Astrocyte of the hippocampus (primary cell): ENCODE measurements at places on chromosomes 12 and 14.

GRCh38 chr14:99820702-99821331, 27.6 kb downstream of the EML1 start:
- DNase-seq, result no peak

DNA sequence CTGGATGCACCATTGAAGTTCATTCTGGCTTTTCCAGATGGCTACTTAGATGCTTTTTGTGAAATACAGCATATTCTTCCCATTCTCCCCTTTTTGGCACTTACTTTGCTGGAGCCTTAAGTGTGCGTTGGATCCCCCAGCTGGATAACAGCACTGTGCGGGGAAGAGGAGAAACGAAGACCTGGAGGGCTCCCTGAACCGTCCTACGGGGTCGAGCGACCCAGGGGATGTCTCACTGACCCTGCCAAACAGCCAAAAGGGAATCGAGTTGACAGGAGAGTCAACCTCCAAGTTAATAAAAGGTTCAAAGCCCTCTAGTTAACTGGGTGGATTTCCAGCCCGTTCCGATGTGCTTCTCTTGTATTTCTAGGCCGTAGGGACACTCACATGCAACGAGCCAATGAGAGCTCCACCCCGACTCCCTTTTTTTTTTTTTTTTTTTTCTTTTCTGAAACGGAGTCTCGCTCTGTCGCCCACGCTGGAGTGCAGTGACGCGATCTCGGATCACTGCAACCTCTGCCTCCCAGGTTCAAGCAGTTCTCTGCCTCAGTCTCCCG, 1.0 kb upstream of the CAMKK2 start:
- DNase-seq, result peak; percentile 36

DNA sequence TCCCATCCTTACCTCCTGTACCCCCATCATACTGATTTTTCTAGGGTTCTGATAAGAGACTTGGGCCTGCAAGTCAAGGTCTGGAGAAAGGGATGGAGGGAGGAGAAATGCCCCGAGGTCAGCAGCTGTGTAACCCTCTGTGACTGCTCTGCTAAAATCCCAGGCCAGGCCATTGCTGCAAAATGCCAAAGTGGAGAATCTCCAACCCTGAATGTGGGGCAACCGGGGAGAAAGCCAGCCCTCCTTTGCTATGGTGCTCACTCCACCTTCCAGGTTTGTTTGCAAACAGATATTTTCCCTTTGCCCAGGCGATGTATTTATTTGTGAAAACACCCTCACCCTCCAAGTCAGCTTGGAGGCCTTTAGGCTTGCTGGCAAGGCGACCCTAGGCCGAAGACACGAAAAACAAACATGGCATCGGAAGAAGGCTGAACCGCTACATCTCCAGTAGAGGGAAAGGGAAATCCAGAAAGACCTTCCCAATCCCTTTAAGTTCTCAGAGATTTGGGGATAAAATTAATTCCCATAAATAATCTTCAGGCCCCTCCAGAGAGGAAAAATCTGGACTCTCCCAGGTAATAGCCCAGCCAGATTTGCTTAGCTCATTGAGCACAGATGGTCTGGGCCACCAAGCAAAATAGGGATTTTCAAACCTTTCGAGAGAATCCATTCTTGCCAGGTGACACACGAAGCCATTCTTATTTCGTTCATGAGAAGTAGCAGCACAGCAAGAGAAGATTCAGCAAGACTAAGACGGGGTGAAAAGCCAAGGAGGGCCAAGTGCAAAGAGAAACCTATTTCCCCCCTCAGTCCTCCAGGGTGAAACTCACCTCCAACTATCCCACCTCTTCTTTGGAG, 1.3 kb upstream of the TBX5 start:
- DNase-seq, result no peak

DNA sequence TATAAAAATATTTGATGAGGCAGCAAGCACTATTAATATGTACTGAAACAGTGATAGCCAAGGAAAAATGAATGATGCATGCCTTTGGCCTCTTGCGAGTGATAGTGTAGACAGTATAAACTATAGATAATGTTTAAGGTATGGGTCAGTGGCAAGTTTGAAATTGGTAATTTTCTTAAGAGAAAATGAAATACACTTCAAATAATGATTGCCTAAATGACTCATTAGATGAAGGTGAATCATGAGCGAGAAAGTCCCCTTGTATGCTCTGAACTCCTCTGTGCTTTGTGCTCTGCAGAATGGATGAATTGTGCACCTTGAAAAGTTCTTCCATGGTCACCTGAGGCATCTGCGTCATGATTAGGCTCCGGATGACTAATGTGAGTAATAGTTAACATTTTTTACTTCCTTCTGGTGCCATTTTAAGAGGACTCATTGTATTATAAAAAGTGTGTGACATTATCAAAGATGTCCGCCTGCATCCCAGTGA, 84.9 kb upstream of the RTL1 start:
- DNase-seq, result no peak

- DNase-seq, result no peak
These were observed 12.8 kb upstream of the BEGAIN start for GRCh38 chr14:100599981-100600380.

DNA sequence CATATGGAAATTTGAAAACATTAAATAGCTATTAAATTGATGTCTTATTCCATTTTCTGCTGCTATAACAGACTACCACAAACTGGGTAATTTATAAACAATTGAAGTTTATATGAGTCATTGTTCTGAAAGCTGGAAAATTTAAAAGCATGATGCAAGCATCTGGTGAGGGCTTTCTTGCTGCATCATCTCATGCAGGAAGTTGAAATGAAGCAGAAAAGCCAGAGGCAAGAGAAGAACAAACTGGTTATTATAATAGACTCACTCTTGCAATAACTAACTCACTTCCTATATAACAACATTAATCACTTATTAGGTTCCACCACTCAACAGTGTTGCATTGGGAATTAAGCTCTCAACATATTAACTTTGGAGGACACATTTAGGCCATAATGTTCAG, 1277.4 kb downstream of the LRFN5 start:
- peak; percentile 42 for DNase-seq

DNA sequence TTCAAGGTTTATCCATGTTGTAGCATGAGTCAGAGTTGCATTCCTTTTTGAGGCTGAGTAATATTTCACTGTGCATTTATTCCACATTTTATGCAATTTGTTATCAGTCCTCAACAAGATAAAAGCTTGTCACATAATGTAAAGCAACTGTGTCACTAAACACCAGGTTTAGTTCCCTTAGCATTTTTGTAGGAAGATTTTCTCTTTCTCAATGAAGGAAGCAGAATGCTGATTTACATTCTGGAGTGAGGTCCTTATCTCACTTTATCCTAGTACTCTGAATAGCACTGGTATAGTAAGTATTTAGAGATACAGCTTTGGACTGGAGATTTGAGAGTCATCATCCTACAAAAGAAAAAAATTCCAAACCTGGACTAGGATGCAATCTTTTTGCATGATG, 9.8 kb upstream of the EXD2 start:
- no peak for DNase-seq

DNA sequence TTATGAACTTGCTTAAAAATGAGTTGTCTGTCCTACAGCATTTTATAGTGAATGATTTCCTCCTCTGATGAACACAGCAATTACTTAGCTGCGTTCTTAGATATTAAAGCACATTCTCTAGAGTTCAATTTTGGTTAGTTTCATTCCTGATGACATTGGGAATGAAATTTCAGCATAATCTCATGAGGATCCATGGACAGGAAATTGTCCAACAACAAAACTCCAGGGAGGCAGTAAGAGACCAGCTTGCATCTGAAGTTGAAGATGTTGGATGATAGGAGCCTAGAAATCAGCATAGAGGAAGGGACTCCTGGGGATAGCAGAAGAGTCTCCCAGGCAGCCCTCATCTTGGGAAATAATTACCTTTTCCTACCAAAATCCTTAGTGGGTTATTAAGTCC, 128.7 kb upstream of the RAP1B start:
- DNase-seq, result no peak

- DNase-seq, result no peak
These were observed 12.7 kb downstream of the C14orf132 start for GRCh38 chr14:96051642-96052540.

DNA sequence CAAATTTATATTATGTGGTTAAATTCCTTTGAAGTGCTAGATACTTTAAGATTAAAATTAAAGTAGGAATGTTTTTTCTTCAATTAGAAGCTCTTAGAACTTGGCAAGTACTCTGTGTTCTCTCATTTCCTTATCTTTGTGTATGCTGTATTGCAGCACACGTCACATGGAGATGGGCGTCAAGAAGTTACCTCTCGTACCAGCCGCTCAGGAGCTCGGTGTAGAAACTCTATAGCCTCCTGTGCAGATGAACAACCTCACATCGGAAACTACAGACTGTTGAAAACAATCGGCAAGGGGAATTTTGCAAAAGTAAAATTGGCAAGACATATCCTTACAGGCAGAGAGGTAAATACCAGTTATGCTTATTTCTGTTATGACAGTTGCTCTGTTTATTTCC, 19.7 kb downstream of the MARK3 start:
- no peak for DNase-seq

- DNase-seq, result no peak
These were observed 34.0 kb downstream of the CD9 start for GRCh38 chr12:6234214-6234613.

DNA sequence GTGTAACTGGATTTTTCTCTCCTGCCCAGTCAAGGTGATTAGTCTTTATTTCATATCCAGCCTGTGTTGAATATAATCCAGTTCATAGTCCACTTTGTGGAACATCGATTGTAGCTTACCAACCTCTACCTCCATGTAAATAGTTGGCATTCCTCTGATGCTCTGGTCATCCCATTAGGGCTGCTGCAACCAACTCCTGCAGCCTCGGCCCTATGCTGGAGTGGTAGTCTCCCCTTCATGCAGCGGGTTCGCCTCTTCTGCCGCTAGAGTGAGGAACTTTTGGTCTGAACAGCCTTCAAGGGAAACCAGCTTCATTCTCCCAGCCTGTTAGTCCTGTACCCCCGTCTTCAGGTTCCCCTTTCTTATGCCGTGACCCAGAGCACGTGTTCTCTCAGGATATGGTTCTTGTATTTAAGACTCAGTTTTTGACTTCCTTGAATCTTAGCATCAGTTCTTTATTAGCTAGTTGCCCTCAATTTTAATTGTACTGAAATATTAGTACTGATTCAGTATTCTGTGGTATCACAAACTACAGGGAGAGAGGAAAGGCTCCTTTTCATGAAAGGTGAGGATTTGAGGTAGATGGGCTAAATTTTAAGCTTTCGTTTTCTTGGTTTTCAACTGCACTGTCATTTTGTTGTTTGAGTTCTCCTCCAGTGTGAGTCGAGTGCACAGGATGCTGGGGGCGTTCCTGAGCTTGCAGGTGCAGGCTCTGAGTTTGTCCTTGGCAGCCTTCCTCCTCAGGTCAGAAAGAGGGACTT, 33.2 kb downstream of the ZNF664 start:
- DNase-seq, result no peak

DNA sequence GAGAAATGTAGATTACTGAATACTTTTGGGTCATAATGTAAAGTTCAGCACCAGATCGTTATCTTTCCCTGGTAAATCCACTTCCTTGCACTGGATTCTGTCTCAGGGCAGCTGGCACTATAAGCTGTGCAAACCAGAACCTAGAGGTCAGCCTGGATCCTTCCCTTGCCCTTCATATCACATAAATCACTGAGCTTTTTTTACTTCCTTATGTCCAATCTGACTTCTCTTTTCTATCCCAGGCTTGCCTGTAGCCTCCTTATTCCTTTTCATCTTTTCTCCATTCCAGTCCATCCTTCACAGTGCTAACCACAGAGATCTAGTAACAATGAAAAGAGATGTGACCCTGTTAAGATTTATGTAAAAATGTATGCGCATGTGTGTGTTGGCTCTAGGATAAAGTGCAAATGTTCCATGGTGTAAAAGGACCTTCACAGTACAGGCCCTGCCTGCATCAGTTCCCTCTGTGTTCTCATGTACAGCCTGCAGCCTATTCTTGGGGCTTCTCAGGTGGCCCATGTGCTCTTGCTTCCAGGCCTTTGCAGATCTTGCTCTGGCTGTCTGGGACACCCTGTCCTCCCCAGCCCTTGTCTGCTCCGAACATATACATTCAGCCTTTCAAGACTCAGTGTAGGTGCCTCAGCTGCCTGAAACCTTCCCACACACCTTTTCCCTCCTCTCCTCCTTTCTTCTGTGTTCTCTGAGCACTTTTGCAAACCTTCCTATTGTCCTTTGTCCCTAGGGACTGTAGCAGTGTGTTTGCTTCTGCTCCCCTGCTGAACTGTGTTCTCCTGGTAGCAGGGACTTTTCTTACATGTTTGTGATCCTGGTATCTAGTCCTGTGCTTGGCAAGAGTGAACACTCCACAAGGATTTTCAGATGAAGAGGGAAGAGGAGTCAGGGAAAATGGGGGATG, 30.0 kb downstream of the PELI2 start:
- no peak for DNase-seq

DNA sequence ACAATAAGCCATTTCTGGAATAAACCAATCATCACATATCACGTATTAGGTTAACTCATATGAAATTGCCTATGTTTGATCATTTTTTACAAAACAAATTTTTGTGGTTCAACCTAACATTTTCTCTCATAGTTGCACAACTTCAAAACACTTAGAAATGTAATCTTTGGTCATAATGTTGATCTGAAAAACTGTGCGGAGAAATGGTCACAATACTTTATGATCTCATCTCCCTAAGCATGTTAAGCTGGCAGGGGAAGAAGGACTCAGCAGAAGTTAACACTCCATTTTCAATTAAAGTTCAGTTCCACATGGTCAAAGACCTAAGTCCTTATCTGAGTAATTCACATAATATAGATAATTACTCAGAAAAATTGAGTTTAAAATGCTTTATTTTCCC, 194.8 kb downstream of the CAPZA3 start:
- DNase-seq, result peak; percentile 3

- DNase-seq, result no peak
These were observed 11.6 kb downstream of the WNT5B start for GRCh38 chr12:1640328-1641234.

- no peak for DNase-seq
These were observed 31.7 kb upstream of the EVL start for GRCh38 chr14:100033347-100034075.

- peak; percentile 84 for DNase-seq
These were observed 1.1 kb downstream of the PDE3A start for GRCh38 chr12:20369305-20370013.

DNA sequence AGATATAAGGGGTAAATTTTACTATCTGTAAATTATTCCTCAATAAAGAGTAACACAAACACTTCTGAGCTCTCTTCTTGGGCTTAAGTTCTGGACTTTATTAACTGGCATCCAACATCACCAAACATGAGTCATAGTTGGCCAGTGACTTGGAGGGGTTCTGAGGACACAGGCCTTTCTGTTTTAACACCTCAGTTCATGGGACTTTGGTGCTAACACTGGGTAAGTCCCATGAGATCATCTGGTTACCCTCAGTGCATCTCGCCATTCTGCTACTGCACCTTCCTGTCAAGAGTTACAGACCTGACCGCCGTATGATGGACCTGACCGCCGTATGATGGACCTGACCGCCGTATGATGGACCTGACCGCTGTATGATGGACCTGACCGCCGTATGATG, 9.9 kb downstream of the SLC15A4 start:
- DNase-seq, result no peak

- DNase-seq, result no peak
These were observed 277.2 kb downstream of the SYT1 start for GRCh38 chr12:79141776-79142175.
